ENCODE measurements at places on chromosomes 6 and 20.

GRCh38 chr6:36660771-36661471 is 17.6 kb upstream of the CDKN1A start:
- no peak for DNase-seq

DNA sequence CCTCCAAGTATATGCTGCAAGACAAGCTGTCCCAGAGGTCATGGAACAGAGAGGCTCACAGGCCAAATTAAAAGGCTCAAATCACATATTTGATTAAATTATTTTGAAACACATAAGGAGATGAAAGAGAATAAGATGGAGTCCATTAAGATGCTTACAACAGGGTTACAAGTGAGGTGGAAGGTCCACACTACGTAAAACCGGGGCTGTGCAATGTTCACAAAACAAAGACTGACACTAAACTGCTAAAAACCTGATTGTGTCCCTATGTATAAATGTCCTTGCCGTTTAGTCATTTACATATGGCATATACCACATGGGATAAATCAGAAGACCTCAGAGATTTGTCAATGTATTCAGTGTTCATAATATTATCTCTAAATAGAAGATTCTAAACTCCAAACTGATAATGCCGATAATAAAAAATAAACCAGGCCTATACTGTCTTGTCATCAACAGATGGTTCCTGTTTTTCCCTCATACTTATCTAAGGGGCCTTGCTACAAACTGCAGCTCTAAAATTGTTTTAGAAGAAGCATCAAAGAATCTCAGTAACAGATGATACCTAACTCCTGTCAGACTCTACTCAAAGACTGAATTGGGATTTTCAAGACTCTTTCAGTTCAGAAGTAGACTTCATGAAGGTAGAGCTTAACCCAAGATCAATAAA is 51.8 kb upstream of the RIPOR2 start:
- no peak for DNase-seq

DNA sequence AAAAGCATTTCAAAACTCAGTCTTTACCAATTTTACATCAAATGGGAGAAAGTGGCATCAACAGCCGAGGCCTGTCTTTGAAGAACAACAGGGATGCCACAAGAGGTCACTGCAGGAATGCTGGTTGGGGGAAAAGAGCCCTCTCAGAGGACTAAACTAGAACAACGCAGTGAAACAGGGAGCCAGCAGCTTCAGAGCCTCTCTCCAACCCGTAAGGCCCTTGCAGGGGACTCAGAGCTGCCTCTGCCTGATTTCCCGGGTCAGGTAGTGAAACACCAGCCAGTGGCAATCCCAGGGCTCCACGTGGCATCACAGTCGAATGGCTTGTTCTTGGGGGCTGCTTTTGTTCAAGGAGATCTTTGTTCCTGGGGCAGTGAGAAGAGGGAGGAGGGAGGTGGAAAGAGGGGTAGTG is 55.0 kb upstream of the KCNK16 start:
- peak; percentile 63 for DNase-seq

DNA sequence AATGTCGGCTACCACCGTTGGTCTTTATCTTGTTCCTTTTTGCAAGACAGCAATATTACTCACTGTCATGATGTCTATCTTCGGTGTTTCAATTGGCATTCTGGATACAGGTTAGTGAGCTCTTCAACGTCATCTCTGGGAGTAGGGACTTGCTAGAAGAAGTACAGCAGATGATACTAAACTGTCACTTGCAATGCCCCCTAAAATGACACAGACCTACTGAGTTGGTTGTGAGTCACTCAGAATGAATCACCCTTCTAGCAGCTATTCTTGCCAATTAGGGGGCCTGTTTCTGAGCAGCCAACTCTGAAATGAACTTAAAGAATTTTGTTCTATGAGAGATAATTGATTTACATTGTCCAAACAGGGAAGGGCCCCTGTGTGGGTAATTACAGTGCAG is 176.5 kb downstream of the SLC16A10 start:
- DNase-seq = peak; percentile 84

GRCh38 chr6:168789699-168790098 is 348.7 kb downstream of the SMOC2 start:
- no peak for DNase-seq

GRCh38 chr20:658731-659291 is 5.8 kb upstream of the SRXN1 start:
- DNase-seq = peak; percentile 38

DNA sequence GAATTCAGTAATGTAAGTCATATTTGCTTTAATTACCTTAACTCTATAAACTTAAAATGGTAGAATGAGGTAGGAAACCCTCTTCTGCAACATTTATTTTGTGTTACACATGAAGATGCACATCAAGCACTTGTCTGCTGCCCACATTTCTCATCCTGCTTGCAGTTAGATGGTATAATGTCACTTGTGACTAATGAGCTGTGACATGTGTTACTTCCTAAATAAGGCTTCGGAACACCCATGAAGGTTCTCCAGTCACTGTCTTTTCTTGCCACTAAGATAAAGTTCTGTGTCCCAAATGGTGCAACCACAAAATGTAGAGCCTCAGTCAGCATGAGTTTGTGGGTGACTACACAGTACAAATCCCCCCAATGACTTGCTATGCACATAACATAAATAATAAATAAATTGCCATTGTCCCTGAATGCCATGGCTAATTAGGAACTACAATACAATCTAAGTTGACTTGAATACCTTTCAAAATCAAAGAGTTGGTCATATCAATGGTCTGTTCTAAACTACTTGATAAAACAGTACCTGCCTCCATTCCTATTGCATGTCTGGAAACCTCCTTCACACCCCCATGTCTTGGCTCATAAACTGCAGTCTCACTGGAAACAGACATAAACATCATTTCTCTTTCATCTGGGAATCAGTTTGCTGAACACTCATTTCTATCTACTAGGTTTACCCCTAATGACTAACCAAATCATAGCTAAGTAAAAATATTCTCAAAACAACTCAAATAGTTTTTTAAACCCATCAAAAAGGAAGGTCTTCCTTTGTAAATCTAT is 157.2 kb downstream of the PTPRK start:
- no peak for DNase-seq

DNA sequence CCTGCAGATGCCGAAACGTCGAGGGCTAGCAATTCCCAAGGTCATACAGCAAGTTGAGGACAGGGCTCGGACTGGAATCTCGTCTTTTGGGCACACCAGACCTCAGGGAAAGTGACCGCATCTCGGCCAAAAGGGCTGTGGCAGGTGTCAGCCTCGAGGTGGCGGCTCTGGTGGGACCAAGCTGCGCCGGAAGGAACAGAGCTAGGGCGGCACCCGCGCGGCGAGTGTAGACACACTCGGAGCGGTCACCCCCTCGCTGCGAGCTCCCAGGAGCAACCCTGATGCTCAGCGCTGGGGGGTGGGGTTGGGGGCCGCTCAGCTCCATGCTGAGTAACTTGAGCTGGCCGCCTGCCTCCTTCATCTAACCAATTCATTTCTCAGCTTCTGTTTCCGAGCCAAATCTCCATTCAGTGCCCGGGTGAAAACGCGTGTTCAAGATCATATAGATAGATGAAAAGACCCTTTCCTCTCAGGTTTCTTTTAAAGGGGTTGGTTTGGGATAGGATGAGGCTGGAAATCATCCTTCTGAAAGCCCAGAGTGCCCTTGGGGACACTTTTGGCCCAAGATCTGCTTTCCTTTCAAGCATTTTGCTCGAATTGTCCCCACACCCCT is 2.2 kb upstream of the TUBB2B start:
- no peak for DNase-seq

DNA sequence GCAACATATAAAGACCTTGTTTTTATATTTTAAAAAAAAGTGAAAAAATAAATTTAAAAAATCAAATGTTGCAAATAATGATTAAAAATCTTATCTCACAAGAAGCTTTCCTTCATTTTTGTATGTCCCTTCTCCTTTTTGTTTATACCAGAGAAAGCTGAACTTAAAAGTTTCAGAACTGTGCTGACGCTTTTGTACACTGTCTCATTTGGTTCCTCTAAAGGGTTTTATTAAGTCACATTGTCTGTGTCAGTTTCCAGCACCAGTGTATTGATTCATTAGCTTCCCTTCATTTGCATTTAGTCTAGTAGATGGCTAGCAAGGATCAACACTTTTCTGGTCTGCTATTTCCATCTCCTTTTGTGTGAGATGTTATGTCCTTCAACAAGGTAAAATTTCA is 6.7 kb downstream of the PCED1A start:
- no peak for DNase-seq

- DNase-seq = no peak
Observed at GRCh38 chr6:145891565-145891964, 72.6 kb downstream of the SHPRH start.

GRCh38 chr20:51193066-51193772 is 170.3 kb upstream of the KCNG1 start:
- DNase-seq = peak; percentile 69

DNA sequence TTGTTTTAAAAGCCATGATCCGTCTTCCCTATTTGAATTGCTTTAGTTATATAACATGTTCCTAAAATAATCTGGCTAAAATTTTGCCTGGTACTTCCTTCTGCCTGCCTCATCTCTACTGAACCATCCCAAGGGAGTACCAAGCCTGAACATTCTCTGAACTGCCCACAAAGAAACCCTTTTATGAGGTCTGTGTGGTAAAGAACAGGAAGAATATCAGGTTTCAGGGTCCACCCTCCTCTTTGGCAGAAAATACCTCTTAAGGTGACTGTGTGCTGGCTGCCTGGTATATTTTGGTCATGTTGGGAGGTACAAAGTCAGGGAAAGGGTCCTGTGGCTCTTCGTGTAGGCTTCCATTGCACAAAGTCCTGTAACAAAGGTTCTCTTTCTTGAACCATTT is 574.1 kb upstream of the CHD6 start:
- no peak for DNase-seq

DNA sequence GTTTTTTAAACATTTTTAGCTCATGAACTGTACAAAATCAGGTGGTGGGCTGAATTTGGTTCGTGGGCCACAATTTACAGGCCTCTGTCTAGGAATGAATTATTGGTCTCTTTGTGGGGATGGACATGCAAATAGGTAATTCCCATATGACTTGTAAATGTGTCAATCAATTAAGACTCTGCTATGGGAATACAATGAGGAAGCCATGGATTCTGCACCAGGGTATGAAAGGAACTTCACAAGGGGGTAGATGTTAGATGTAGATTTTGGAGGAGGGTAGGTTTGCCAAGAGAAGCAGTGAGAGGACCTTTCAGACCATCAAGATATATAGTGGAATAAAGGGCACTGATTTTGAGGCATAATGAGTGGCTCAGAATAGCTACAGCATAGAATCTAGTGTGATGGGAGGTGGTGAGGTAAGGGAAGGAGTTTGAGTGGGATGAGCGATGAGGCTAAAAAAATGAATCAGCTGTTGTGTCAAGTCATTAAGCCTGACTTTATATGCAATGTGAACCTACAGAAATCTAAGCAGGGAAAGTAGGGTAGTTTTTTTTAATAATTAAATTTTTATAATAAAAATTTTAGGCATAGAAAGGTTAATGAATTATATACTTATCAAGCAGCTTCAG is 32.6 kb upstream of the RNF182 start:
- DNase-seq = no peak

- no peak for DNase-seq
Observed at GRCh38 chr20:20864351-20865096, 152.1 kb upstream of the RALGAPA2 start.

DNA sequence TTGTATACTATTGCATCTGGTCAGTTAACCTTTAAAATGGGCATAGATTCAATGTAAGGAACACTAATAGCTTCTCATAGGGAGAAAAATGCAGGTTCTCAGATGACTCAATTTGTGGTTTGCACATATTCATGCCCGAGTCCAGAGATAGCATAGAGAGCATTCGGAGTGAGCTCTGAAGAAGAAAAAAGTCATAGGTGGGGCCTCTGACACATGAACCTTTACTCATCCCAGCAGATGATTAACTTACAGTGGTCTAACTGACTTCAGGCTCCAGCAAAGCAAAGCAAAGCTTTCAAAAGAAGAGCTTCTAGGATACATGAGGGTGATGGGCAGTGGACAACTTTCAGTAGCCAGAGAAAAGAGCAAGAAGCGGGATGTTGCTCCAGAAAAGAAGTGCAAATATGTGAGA is 55.3 kb upstream of the BTN3A2 start:
- DNase-seq = peak; percentile 92

GRCh38 chr6:89298680-89299465 is 16.2 kb downstream of the GABRR2 start:
- DNase-seq = peak; percentile 75
